NCI-H1694 (cell line): ENCODE measurements at places on chromosomes 11 and 22.

DNA sequence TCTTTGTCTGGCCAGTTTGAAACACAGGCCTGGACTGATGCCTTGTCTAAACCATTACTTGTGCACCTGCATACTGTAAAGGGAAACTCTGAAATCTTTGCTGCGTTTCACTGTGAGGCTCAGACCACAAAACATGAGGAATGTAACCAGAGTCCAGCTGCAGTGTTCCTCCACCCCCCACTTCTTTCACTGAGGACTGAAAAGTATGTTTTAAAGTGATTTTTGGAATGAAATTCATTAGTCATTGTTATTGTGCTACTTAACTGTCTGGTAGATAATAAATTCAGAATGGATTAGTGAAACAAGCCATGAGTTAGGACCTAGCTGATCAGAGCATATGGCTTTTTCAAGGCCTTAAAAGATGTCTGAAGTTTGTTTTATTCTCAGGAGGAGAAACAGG lies 181.2 kb downstream of the WNT11 start:
- DNase-seq = no peak

- no peak for DNase-seq
Measured at GRCh38 chr11:24747275-24748251, 250.7 kb downstream of the LUZP2 start.

DNA sequence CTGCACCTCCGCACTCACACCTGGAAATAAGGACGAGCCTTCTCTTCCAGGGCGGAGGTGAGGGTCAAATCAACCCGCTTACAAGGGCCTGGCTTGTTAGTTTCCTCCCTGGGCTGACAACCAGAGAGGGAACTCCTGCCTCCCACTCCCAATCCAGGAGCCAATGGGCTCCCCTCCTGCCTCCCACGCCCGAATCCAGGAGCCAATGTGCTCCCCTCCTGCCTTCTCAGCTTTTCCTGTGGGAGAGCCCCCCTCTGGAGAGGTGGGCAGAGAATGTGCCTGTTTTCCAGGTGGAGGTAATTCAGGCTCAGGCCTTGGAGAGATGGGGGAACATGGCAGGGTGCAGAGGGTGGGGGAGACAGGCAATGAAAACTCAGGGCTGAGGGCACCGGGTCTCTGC lies 53.7 kb upstream of the TTLL12 start:
- DNase-seq = no peak

DNA sequence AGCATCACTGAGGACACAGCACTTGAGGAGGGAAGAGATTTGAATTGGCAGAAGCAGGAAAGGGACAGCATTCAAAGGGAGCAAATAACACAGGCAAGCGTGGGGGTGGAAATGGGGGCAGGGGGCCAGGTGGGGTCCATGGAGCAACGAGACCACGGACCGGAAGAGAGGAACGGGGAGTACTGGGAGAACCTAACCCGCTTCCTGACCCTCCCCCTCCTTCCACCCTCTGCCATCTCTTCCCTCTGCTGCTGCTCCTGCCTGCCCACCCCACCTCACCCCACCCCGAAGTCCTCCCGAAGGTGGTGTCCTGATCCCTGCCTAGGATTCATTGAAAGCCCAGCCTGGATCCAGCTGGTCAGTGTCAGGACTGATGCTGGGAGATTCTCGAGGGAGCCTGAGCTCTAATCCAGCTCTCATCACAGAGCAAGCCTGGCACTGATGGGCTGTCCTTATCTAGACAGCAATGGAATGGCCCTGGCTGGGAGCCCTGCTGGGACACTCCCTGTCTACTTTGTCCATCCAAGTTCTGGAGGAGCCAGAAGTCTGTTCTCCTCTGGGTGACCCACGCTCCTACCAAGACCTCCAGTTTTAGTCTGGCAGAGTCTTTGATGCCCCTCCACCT lies 105.0 kb downstream of the TRIM29 start:
- DNase-seq = no peak

DNA sequence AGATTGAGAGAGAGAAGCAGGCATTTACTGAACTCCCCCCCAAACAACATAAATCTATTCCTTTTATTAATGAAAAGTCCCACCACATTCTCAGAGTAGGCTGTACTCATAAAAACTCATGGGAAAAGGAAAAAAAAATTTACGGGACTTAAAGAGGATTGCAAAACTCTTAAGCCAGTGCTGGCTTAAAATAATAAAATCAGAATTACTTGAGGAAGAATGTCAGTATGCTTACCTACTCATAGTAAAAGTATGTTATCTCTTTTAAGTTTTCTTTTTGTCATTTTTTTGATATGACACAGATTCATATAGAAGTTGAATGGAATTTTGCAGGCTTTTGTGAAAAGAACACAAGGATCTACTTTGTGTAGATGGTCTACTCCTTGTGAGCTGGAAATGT lies 126.3 kb downstream of the LUZP2 start:
- no peak for DNase-seq

GRCh38 chr11:6438979-6439571 lies 1.7 kb downstream of the HPX start:
- peak; percentile 10 for DNase-seq

GRCh38 chr11:61121192-61121831 lies 19.0 kb downstream of the CD5 start:
- DNase-seq = no peak

GRCh38 chr11:65279741-65280440 lies 18.1 kb downstream of the POLA2 start:
- DNase-seq = no peak

DNA sequence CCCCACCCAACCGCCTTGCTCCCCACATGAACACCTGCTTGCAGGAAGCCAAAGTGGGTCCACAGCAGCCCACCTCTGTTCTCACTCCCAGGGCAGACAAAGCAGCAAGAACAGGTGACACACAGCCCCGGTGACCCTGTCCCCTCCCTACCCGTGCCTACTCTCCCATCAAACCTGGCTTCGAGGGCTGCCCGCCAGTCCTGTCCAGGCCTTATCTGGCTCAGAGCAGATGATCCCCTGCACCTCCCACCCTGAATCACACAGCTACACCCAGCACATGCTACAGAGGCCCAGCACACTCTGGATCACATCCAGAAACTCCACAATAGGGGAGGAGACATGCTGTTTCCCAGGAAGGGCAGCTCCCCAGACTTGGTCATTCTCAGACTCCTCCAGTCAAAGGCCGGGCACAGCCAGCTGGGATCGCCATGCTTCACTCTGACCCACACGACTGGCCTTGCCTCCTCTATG lies 6.2 kb upstream of the RGL4 start:
- DNase-seq = no peak

DNA sequence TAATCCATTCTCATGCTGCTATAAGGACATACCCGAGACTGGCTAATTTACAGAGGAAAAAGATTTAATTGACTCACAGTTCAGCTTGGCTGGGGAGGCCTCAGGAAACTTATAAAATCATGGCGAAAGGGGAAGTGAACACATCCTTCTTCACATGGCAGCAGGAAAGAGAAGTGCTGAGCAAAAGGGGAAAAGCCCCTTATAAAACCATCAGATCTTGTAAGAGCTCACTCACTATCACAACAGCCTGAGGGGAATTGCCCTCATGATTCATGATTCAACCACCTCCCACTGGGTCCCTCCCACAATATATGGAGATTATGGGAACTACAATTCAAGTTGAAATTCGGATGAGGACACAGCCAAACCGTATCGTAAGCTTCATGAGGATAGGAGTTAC lies 3.8 kb upstream of the CYB5R2 start:
- no peak for DNase-seq

DNA sequence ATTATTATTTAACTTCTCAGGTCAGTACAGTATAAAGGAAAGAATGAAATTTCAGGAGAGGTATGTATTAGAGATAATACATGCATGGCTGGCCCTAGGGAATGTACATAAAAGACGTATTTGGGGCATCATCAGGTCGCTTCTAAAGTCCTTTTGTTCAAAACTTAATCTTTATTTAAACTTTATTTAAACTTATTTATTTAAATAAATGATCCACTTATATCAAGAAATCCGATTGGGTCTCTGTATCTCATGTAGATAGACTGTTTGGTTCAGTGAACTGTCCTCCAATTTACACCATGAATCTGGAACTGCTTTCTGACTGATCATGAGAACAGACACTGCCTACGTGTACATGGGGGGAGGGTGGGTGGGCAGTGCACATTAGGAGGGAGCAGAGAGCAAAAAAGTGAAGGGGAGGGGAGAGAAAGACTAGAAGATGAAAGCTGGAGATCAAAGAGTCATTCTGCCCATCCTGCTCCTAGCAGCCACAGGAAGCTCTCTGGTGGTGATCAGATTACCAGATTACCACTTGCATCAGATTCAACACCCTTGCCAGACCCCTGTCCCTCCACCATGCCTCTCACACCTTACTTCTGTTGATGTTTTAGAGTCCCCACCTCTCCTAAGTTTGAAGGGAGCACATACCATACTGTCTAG lies 92.1 kb upstream of the MTMR2 start:
- no peak for DNase-seq

- no peak for DNase-seq
Measured at GRCh38 chr22:23497016-23497885, 82.8 kb downstream of the IGLL1 start.

DNA sequence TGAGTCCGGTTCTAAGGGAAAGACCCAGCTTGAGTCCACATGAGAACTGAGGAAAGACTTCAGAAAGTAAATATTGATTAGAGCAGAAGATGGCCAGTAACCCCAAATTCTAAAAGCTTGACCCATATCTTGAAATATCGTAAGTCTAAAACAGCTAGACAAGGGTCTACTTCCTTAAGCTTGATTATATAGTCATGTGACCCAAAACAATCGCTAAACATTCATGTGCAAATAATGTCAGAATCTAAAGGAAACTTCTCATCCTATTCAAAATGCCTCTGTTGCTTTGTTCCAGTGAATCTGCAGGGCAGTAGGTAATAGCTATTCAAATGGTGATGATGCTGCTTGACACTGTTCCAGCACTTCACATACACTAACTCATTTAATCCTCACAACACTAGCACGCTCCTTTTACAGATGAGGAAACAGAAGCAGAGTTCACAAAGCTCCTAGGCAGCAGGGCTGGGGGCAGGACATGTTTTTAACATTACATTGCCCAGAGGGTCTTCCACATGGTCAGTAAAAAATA lies 52.6 kb downstream of the TCF20 start:
- no peak for DNase-seq

- no peak for DNase-seq
Measured at GRCh38 chr11:77136074-77136473, 8.0 kb downstream of the MYO7A start.

DNA sequence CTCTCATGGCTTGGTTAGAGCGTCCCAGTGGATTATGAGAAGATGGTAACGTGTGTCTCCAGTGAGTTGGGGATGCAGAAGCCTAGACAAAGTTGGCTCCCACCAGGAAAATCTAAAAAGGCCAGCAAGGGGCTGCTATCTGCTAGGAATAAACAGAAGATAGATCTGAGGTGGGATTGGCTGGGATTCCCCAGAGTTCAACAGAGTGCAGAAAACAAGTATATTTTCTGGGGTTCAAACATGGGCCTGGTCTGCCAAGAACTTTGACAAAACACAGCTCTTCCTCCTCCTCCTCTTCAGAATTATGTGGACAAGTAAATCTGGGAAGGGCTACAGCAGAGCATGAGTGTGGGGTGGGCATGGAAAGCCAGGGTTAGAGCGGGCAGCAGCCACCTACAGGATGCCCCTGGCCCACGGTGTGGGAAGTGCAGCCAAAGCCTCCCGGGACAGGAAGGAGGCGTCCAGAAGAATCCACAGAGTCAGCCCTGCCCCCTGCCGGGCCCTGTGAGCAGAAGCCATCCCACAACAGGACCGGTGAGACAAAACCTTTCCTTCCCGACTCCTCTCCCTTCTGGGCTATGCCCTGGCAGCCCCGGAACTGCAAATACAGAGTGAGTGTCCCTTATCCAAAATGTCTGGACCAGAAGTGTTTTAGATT lies 67.1 kb downstream of the CD82 start:
- DNase-seq = no peak

DNA sequence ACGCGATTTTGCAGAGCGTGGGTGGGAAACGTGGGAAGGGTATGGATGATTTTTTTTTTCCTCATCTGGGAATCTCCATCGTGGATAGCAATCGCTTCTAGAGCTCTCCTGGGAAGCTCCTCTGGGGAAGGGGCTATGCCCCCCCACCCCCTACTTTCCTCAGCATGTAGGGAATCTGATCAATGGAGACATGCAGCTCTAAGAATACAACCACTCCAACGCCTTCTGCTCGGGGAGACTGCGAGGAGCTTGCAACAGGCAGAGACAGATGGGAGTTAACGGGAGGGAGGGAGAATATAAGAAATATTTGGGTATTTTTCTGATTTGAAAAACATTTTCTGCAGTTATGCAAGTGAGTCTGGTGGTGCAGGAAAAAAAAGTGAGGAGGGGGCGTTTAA lies 104.6 kb upstream of the HSD17B12 start:
- no peak for DNase-seq

GRCh38 chr22:44735518-44736428 lies 16.6 kb upstream of the ARHGAP8 start:
- peak; percentile 60 for DNase-seq

DNA sequence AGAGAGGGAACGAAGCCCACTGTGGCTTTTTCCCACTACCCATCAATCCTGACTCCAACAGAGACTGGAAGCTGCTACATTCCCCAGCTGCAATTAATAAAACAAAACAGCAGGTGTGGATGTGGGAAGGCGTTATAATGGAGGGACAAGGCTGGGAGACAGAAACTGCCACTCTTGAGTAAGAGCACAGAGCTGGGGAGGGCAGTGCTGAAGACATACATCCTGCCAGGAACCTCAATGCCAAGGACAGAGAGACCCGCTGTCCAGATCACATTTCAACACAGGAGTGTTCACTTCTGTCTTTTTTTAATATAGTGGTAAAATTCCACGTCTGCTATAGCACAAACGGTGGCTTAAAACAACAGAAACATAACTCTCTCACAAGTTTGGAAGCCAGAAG lies 94.5 kb downstream of the LARGE1 start:
- no peak for DNase-seq

GRCh38 chr22:38843657-38844314 lies at the start of gene NPTXR:
Gene NPTXR, minus strand, starts transcription at chr22:38844028.
- DNase-seq = peak; percentile 23

DNA sequence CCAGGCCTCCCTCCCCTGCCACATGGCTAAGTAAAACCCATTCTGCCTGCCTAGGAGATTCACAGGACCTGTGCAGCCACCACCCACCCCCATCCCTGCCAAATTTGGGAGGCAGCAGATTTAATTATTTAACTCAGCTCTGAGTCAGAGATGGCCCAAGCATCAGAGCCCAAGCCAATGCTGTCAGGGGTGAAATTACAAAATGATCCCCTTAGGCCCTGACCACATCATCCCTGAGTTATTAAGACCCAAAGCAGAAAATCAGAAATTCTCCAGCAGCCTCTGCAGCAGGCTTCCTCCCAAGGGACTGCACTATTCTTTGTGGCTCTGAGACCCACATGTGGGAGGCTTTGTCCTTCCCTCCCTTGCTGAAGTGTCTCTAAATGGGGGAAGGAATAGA lies 52.8 kb upstream of the RRAS2 start:
- DNase-seq = no peak

GRCh38 chr11:73221451-73221850 lies 3.4 kb downstream of the P2RY2 start:
- no peak for DNase-seq

- no peak for DNase-seq
Measured at GRCh38 chr11:75189911-75190310, 39.0 kb downstream of the SLCO2B1 start.

DNA sequence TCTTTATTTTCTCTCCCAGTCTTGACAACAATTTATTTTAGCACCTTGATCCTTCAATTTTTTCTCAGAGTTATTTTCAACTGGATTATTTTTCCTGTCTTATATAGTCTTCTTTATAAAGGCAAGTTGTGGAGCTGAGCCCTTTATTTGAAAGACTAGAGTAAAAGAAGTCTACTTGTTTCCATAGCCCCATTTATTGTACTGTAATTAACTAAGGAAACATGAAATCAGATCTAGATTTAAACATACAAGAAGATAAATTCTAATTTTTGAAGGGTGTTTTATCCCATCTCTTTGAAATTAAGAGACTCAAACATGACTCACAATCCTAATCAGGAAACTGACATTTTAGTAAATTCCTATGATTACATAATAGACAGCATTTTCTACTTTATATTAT lies 2421.8 kb downstream of the LRRC4C start:
- DNase-seq = no peak
